T-helper 1 cell (primary cell): ENCODE measurements at places on chromosomes 3 and 15.

GRCh38 chr3:192850451-192850981, 67.1 kb downstream of the MB21D2 start:
- no peak for DNase-seq

DNA sequence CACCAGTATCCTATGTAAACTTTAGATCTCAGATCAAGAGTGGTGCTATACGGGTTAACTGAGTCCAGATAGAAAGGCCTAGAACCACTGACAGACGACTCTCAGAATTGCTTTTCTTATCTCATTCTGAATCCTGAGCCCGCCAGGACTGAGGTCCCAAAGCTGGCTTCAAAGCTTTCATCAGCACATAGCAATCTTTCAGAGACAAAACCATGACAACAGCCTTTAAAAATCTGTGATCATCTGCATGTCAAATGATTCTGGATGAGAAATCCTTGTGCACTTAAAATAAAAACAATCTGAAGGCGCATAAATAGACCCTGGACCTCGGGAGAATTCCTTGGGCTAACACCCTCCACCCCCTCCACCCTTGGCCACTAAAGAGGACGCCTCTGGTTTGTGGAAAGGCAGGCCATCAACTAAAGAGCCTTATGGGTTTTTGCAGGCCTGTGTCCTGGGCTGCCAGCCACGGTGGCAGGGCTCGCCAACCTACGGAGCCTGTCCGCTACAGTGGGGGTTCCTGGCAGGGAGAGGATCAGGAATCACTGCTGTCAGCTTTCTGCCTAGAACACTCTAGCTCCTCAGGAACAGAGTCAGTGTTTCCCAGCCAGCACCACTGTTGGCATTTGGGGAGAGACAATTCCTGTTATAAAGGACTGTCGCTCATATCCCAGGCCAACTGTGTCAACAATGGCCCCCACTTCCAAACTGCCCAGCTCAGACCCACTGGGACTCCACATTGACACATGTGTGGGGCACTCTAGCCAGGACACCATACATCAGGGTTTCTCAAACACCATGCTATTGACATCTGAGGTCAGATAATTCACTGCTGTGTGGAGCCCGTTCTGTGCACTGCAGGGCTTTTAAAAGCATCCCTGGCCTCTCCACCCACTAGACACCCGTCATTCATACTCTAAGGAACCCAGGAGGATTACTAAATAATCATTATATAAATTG, 20.2 kb downstream of the TLE3 start:
- DNase-seq = no peak

DNA sequence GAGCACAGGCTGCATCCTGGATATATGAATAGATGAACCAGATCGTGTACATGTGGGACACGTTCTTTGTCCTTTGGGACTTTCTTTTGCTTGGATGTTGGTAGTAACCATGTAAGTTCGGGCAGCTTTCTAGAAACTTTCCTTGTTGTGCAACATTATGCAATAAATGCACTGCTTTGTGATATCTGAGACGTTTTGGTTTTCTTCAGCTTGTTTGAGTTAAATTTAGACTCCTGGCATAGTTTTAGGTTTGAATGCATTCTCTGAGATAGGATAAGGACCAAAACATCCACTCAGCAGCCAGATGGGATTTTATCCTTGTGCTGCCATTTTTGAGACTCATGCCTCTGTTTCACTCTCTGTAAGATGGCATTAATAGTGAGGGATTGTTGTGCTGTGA, 158.9 kb downstream of the IGF1R start:
- no peak for DNase-seq

- peak; percentile 88 for DNase-seq
Observed at GRCh38 chr3:59456852-59457485, 407.1 kb upstream of the CFAP20DC start.

- DNase-seq = no peak
Observed at GRCh38 chr15:91348752-91349500, 248.9 kb downstream of the SV2B start.

DNA sequence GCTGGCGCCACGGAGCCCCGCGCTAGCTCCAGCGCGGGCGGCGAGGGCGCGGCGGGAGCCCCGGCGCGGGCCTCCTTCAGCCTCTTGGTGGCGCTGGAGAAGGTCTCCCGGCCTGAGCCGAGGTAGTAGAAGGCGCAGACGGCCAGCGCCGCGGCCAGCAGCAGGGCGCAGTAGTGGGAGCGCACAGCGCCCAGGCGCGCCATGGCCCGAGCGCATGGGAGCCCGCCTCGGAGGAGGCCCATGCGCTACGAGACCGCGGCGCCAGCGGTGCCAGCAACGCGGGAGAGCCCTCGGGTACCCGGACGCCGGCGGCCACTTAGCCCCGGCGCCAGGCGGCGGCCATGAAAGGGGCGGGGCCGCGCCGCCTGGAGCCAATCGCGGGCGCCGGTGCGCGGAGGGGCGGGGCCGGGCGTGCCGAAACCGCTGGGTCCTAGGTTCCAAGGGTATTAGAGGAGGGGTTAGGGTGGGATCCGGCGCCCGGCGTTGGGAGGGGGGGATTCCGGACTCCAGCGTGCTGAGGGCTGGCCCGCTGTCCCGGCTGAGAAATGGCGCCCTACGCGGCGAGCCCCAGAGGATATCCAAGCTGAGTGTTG, at the start of gene XXYLT1:
XXYLT1 (minus strand) TSS at position 343 of the 593 bp plus-strand sequence; CDS start at position 242, 101 bp downstream.
- DNase-seq = peak; percentile 86

DNA sequence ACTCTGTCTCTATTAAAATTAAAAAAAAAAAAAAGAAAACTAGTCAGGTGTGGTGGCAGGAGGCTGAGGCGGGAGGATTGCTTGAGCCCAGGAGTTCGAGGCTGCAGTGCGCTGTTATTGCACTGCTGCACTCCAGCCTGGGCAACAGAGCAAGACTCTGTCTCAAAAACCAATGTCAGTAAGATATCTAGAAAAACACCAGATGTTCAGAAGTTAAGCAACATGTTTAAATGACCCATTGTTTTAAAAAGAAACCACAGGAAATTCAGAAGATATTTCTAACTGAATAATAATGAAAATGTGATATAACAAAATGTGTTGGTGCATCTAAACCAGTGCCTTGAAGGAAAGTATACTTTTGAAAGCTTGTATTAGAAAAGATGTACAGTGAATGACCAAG, 203.4 kb upstream of the CGNL1 start:
- DNase-seq = no peak

DNA sequence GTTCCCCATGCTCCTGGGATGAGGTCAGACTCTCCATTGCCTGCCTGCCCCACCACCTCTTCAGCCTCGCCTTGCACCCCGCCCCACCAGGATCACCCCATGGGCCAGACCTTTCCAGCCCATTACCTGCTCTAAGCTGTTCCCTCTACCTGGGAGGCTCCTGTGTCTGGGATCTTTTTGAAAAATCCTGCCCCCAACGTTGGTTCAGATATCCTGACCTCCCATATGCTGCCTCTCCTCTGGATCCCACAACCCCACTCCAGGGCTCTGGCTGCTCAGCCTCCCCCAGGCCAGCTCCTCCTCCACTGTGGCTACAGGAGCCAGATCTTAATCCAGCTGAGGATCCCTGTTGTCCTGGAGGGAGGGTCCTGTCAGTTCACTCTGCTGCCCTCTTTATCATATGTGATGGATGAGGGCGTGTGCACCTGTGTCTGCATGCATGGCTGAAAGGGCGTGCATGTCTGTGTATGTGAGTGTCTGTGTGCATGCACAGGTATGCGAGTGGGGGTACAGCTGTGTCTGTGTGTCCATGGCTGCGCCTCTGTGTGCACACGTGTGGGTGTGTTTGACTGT, 21.7 kb upstream of the ALAS1 start:
- no peak for DNase-seq

DNA sequence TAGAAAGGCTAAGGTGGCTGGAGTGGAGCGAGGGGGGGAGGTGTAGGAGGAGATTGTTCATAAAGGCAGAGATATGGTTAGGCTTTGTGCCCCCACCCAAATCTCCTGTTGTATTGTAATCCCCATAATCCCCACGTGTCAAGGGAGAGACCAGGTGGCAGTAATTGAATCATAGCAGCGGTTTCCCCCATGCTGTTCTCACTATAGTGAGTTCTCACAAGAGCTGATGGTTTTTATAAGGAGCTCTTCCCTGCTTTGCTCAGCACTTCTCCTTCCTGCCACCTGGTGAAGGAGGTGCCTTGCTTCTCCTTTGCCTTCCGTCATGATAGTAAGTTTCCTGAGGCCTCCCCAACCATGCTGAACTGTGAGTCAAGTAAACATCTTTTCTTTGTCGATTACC, 64.7 kb upstream of the CFAP161 start:
- no peak for DNase-seq

DNA sequence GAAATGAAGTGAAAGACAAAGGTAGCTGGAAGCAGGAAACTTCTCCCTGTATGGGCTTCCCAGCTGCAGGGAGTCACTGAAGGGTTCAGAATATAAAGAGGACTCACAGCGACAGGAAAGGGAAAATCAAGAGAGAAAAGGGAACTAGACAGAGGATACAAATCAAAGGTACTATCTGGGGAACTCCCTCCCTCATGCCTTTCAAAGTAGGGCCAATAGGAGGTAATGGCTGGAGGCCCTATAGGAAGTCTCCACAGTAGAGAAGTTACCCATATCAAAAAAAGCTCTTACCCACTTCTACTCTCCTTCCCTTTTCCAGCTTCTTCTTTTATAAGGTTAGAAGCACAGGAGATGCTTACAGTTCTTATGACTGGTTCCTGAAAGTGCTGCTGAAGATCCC, 43.5 kb downstream of the FMN1 start:
- DNase-seq = no peak

DNA sequence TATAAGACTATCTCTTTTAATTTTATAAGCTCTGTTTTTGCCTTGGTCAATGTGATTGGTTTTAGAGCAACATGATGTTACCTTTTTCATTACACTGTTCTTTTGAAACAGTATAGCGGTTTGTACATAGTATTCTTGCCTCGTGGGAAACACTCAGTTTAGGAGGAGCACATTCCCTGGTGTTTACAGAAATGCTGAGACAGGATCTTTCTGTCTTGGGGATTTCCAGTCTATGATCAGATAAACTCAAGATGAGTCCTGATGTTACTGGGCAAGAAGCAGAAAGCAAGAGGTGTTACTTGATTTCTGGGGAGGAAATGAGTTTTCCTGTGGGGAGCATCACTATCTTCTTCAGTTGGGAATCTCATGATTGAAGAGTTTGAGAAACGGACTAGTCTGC, 2.5 kb downstream of the TMEM266 start:
- no peak for DNase-seq

DNA sequence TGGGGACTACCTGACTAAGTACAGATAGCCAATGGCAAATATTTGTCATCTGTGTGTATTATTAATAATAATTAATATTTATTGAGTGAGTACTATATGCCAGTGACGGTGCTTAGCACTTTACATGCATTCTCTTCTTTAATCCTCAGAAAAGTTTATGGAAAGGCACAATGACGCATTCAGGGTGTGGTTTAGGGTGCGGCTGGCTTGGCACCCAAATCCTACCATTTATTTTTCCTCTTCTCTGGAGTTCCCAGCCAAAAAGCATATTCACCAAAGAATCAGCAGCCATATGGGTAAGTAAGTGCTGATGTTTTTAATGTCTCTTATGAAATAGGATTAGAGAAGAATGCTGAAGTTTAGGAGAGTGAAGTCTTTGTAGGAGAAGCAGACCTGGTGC, 140.4 kb upstream of the TP63 start:
- DNase-seq = no peak

- no peak for DNase-seq
Observed at GRCh38 chr3:150775001-150775599, 12.1 kb upstream of the SIAH2 start.

GRCh38 chr3:183287301-183287971, 34.4 kb downstream of the B3GNT5 start:
- no peak for DNase-seq

GRCh38 chr3:185090811-185091210, 62.0 kb downstream of the C3orf70 start:
- DNase-seq = no peak

- no peak for DNase-seq
Observed at GRCh38 chr3:117441851-117442250, 732.3 kb downstream of the TUSC7 start.

DNA sequence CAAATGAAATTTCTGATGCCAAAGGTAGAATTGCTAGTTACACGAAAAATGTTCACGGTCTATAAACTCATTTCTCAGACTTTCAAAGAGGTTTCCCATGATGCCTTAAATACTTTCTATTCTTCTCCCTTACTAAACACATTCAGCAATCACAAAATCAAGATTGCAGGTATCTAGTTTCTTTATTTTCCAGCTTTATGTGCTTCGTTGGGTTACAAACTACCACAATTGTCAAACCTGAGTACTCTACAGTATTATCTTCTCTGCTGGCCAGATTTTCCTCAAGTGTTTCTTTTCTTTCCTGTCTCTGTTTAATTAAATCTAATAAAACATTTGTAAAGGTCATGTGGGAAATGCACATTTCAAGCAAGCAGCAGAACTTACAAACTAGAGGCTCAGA, 201.8 kb upstream of the ZNF385D start:
- DNase-seq = no peak

DNA sequence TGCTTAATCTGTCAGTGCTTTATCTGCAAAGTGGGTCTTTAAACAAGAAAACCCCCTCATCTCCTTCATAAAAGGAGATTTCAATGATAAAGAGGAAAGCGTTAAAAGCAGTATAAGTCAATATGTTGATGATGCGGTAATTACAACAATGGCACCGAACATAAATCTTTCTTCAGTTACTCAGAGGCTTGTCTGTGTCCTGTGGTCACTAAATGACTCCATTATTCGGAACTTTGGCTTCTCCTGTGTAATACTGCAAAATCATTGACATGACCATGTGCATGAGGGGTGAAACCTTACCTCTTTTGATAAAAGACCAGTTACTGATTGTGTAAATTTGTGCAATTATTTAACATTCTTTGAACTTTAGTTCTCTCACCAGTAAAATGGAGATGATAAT, 4.8 kb upstream of the USP3 start:
- DNase-seq = no peak

GRCh38 chr3:159632128-159632527, 356.5 kb upstream of the IL12A start:
- no peak for DNase-seq

DNA sequence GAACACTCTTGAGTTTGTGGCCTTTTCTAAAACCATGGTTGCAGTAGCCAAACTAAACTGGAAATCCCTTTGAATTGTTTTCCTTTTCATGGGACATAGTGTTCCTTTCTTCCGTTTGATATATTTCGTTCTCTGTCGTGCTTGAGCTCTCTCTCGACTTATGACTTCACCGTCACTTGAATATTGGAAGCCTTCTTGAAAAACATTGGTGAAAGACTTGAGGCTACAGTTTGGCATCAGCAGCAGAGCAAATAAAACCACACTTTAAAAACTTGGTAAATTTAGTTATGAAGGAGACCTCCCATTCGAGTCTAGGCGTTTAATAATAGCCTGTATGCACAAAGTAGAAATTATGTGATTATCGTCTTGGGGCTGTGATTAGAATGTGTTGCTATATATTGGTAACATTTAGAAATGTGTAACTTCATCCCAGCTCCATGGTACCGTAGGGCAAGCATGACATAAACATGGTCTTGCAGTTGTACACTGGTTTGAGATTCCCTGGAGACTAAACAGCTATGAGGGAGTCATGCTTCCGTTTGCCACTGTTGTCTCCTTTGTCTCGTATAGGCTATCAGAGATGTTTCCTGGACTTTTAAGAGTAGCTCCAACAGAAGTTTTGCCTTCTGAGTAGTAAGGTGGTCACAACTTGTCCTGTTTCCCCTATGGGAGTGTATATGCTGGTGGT, 122.3 kb downstream of the PTPRG start:
- DNase-seq = no peak
